ENCODE measurements at places on chromosomes 2 and 18.

GRCh38 chr18:31795747-31796146, 35.1 kb upstream of the SLC25A52 start:
- DNase-seq = no peak

DNA sequence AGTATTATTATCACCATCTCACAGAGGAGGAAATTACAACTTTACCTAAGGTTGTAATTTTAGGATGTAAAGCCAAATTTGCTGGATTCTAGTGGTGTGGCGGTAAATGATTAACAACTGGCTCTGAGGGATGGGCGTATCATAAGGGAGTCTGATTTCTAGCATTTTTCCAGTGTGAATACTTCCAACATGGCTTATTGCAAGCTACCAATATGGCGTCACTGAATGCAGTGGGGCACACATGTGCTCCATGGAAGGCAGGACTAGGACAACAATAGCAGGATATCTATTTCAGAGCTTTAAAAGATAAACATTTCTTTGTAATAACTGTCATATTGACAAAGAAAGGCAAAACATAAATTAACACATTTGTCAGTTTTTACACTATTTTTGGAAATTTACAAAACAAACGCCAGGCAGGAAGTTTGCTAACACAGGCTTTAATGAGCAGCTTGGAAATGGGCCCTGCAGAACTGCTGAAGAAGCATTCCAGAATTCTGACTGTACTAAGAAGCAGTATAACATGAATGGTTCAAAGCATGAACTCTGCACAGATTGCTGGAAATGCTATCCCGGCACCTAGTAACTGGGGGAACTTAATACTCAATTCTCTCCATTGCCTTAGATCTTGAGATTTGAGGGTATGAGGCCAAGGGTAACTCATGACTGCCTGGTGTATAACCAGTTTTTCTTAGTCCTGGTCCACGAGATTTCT, 439.3 kb upstream of the MAP2 start:
- peak; percentile 58 for DNase-seq

GRCh38 chr2:72731116-72731515, 94.7 kb downstream of the EXOC6B start:
- DNase-seq = no peak

GRCh38 chr18:21000667-21001066, 110.9 kb downstream of the ROCK1 start:
- no peak for DNase-seq

DNA sequence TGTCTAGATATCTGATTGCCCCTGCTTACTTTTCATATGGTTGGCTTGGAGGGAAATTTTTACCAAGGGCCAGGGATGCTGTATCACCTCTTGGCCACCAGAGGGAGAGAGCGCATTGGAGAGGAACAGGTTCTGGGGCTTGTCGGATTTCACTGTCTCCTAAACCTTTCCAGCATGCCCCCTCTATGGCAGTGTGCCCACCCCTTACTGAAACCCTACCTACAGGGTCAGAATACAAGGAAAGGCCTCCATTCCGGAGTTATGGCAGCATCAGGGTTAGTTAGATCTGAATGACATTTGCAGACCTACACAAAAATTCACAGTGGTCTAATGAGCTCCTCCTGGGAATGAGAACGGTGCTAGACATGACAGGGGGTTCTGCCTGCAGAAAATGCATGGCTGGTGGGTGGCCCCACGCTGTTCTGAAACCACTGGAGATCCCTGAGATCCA, 5.8 kb downstream of the SLC14A2 start:
- peak; percentile 65 for DNase-seq

DNA sequence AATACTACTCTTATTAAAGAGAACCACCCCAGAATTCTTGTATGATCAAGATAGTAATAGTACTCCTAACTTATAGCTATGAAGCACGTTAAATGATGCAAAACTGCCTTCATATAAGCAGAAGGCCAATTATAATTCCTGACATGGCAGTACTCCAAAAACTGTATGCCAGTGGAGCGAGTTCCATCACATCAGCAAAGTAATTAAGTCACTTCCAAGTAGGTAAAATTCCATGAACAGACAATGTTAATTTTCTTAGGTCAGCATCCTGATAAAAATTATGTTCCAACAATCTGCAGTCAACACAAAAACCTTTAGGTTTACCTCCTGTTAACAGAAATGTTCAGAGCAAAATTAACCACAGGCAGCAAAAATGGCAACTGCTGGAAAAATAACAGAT, 136.7 kb downstream of the CDH2 start:
- peak; percentile 45 for DNase-seq

DNA sequence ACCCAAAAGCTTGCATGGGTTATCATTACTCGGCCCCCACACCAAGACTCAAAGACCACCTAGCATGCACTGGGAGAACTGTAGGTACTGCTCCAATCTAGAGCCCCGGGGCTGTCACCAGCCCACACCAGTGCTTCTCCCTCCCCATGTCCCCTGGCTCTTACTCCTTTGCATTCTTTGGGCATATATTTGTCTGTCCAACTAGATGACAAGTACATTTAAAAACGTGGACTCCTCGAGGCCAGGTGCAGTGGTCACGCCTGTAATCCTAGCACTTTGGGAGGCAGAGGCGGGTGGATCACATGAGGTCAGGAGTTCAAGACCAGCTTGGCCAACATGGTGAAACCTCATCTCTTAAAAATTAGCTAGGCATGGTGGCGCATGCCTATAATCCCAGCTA, 7.8 kb downstream of the AFG3L2 start:
- no peak for DNase-seq

DNA sequence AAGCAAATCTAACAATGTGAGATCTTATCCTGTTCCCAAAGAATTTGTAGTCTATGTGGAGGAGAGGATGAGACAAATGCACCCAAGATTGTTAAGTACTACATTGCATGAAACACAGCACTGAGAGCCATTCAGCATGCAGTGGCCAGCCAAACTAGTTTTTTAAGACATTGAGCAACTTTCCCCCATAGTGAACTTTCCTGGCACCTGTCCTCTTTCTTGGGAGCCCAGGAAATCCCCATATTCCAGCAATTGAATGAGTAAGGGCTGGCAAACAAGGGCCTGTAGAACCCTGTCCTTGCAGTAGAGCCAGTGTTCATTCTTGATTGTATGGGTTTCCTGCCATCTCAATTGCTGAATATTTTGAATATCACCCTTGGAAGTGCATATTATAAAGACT, 58.8 kb upstream of the FIGN start:
- DNase-seq = peak; percentile 21

DNA sequence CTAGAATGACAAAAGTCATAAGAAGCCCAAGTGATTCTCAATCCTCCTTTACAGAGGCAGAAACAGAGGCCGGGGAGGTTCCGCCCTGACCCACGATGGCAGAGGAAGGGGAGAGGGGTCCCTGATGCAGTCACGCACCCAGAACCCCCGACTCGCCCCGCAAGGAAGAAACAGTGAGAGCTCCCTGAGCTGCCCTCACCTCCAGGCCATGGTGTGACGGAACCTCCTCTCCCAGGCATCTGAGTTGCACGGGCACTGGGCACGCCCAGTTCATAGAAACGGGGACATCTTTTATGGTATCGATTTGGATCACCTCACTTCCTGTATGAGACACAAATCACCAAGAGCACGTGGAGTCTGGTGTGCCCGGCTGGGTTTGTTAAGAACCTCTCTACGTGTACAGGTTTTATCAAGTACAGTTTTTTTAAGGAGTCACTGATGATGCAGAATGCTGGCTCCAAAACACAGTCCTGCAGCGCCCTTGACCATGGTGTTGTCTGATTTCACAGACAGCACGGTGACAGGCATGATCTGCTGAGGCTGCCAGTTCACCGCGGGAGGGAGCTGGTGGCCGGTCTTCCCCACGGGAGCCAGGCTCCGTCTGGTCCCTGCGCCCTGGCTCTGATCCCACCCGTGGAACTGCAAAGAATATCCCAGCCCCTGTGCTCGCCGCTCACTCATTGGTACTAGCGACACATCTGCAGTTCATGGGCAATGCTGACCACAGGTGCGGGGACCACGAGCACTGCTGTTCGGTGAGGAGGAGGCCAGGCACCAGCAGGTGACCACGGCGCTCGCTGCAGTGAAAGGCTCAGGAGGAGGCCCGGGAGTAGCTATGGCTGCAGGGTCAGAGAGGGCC, 35.6 kb downstream of the PXDN start:
- DNase-seq = no peak

GRCh38 chr18:30016179-30016578, 1026.4 kb downstream of the DSC3 start:
- peak; percentile 16 for DNase-seq

DNA sequence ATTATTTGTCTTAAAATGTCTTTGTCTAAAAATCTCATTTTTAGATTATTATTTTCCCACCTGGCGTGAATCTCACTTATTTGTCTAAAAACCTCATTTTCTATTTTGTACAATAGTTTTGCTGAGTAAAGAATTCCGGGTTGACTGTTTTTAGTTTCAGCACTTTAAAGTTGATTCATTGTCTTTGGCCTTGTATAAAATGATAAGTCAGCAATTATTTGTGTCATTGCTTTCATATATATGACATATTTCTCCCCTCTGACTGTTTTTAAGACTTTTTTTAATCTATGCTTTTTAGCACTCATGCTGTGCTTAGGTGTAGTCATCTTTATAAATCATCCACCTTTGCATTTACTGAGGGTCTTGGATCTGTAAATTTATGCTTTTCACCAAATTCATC, 92.1 kb upstream of the DOK6 start:
- no peak for DNase-seq

DNA sequence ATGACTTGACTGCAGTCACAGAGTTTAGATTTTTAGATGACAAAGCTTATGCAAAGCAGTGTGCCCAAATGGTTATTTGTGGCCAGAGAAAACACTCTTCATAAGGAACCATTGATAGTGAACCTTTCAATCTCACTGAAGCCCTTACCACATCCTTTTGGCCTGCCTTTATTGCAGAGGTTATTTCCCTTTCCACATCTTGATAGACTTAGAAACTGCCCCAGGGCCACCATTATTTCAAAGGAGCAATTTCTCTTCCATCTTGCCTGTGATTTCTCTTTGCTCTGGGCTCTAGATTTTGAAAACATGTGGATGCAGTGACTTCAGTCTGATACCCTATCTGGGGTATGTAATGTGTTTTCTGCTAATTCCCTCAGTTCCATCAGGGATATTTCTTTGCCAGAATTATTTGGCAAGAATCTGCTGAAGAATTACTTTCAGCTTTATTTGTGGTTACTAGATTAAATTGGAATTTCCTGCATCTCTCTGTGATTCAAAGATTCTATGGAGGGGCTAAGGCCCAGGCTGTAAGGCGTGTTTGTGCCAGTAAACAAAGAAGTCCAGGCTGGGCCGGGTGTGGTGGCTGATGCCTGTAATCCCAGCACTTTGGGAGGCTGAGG, 51.0 kb downstream of the MOGAT1 start:
- peak; percentile 71 for DNase-seq

DNA sequence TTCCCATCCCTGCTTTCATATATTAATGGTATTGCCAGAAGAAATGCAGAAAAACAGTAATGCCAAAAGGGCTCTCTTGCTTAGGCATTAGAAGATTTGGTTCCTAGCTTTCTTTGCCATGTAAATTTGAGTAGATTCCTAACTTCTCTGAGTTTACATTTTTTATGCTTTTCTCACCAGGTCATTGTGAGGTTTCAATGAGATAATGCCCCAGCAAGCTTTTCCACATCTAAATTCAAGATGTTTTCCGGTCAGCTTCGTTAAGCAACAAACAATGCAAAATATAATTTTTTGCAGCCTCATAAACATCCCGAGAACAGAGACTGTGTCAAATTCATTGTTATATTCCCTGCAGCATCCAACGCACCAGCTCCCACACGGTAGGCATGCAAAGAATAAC, 44.9 kb downstream of the NCKAP5 start:
- no peak for DNase-seq

DNA sequence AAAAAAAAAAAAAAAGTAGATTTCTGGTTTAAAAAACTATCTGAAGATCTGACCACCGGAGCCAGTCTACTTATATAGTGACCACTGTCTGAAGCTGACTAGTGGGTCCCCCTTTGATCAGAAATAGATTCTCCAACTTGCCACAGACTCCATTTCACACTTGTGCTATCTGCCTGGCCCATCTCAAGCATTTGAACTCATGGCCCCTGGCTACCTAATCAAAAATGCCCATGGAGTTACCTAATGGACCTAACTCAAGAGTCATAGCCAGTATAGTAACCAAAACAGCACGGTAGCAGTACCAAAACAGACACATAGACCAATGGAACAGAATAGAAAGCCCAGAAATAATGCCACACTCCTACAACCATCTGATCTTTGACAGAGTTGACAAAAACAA, 17.0 kb upstream of the ATL2 start:
- DNase-seq = peak; percentile 23

DNA sequence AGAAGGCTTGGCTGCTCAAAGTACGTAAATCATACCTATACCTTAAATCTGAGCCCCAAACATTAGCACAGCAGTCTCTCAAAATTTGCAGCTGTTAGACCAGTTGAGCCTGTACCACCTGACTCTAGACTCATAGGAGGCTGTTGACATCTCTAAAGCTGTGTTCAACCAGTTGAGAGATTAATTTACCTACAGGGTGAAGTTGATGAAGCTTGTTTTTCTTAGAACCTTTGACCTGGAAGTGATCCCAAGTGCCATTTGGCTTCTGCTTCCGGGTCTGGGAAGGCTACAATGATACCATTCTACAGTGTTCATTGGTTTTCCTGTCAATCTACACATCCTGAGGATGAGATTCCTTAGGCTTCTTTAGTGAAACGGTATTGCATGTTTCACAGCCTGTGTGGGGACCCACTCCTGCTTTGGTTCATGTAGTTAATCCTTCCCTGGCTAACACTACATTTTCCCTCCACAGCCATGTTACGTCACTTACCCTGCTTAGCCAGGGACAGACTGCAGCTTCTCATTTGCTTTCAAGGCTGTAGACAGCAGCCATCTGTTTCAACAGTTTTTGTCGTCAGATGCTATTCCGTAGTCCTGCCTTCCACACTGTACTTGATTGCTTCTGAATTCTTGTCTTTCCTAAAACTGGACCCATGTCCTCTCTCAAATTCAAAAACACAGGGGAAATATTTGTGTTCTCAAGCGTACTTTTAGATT, 4.7 kb upstream of the IL1RL2 start:
- no peak for DNase-seq

GRCh38 chr2:190036071-190036470, 26.5 kb downstream of the MSTN start:
- DNase-seq = no peak

DNA sequence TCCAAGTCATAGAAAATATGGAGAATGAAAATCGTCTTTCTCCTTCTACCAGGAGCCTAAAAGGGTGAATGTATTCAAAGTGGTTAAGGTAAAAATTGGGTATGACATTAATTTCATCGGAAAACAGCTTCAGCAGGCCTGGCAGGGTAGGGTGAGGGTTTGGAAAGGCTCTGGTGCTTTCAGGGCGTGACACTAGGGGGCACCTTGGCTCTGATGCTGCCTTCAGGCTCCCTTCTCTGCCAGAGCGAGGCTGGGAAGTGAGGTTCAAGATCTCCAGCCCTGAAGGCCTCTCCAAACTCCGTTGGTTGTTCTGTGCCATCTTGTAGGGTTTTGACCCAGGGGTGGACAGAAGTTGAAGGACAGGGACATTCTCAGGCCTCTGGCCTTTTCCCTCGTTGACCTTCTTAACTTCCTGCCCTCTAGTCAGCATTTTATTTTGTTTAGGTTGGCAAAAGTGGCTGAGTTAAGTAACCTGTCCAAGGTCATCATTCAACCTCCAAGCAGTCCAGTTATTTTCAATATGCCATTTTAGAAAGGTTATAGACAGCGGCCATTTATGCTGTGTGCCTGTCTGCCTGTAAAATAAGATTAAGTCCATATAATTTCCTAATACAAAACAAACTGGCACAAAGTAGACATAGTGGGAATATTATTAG, 40.3 kb downstream of the EML6 start:
- no peak for DNase-seq

All from astrocyte of the hippocampus (primary cell).